ENCODE measurements at places on chromosomes 5 and 9. TPM values are rescaled to one million over a fixed set of nuclear protein-coding genes. Genes with fewer than 3 reads are reported as not detected.

PCDHGA4 gene
- total RNA-seq, result 2.4 TPM

ZNF366 gene
- total RNA-seq, result 0.72 TPM

GRCh38 chr5:37316027-37316426 lies 54.9 kb downstream of the NUP155 start:
- H3K27ac ChIP-seq, result no peak overlapping the region
- no peak for DNase-seq
- no peaks in the 10 kb centered on the region for H3K36me3 ChIP-seq

GRCh38 chr5:117245130-117245529 lies 670.5 kb upstream of the SEMA6A start:
- DNase-seq, result no peak
- no peaks in the 10 kb centered on the region for H3K36me3 ChIP-seq
- H3K4me3 ChIP-seq, result no peak overlapping the region

DNA sequence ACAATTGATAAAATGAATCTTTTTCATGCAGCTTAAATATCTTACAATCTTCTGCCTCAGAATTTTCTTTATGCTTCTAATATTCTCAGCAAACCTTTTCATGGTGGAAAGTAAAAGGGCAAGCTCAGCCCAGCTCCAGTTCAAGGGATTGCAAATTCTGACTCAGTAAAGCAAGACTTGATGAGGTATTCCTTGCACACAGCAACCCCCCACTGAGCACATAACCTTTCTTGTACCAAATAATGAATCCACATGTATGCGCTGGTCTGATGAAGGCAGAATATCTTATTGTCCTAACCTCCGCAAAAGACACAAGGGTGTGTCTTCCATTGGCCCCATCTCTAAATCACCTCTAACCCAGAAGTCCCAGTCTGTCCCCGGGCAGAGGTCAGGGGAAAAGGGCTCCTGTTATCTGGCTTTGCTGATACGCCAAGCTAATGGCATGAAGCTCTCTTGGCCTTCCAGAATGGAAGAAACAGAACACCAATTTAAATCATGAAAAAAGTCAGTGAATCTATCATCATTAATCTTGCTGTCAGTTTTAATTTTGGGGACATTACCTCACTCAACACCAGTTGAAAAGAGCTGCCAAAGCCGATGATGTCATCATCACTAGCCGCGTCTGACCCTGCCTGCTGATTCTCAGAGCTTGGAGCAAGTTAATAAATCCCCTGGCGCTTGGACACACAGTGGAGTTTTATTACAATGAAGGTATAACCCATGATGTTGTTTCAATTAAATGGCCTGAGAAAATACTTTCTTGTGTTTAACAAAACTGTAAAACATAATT lies 592.5 kb upstream of the CLINT1 start:
- no peaks in the 10 kb centered on the region for H3K36me3 ChIP-seq
- no peaks in the 10 kb centered on the region for H3K4me1 ChIP-seq
- H3K4me3 ChIP-seq, result no peak overlapping the region

DNA sequence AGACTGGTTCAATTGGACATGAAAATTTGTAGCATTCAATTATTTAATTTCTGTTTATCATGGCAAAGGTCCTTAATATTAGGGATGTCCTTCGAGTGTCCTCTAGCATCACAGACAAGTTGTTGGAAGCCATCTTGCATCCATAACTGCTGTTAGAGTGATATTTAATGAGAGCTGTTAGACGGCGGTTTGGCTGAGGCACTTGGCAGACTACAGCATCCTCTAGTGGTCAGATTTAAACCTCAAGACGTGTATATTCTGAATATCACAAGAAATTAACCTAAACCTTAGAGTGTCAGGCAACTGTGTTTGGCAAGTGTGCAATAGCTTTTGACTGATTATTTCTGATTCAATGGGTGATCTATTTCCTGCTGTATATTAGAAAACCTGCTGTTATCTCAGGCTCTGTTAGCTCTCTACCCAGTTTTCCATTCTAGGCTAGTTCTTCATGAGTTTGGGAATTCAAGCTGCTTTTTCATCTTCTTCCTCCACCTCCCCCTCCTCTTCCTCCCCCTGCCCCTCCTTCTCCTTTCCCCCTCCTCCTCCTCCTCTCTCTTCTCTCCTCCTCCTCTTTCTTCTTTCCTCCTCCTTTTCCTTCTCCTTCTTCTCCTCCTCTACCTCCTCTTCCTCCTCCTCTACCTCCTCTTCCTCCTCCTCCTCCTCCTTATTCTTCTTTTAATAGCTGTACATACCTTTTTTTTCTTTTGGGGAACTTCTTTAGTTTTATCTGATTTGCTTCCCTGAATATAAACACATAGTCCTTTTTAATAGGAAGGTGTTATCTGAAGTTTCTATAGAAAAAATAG lies 8.6 kb downstream of the SPINK1 start:
- no peak overlapping the region for H3K4me3 ChIP-seq
- peaks cover 36% of the 10 kb centered on the region for H3K36me3 ChIP-seq
- H3K4me1 ChIP-seq, result no peaks in the 10 kb centered on the region
- no peaks in the 10 kb centered on the region for H3K27me3 ChIP-seq

TERT gene
- 0.25 TPM for total RNA-seq

DNA sequence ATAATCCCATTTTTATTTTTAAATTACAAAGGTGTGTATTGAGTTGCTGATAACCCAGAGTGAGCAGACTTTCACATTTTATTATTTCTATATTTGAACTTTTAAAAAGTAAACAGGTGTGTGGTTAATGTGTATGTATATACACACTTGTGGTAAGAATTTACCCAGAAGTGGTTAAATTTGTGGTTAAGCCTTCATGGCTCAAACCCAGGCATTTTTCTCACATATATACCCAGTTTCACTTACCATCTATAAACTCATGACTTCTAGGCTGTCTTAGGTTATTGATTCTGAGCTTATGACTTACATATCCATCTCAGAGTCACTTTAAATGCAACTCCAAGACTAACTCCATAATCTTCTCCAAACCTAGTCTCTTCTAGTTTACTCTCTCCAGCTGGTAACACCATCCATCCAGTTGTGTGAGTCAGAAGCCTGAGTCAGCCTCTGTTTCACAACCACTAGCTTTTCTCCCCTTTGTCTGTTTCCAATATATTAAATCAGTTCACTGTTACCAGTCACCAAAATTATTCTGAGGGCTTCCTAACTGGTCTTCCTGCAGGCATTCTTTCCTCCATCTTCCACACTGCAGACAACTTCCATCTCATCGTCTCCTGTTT lies 20.2 kb downstream of the ZBED3 start:
- no peaks in the 10 kb centered on the region for H3K36me3 ChIP-seq
- no peak for DNase-seq
- no peak overlapping the region for H3K4me3 ChIP-seq
- H3K27ac ChIP-seq, result no peak overlapping the region
- H3K27me3 ChIP-seq, result no peaks in the 10 kb centered on the region

PCDHA9 gene
- 0.55 TPM for total RNA-seq

DNA sequence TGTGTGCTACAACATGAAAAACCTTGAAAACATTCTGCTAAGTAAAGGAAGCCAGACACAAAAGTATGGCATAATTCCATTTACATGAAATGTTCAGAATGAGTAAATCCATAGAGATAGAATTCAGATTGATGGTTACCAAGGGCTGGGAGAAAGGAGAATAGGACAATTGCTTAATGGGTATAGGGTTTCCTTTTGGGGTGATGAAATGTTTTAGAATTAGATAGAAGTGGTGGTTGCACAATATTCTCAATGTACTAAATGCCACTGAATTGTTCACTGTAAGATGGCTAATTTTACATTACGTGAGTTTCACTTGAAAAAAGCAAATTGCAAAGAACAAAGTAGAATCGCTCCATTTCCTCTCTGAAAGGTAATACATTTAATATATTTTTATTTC lies 43.0 kb upstream of the GAS1 start:
- H3K27ac ChIP-seq, result no peak overlapping the region
- no peaks in the 10 kb centered on the region for H3K4me1 ChIP-seq
- H3K36me3 ChIP-seq, result no peaks in the 10 kb centered on the region
- H3K27me3 ChIP-seq, result no peaks in the 10 kb centered on the region
- no peak for DNase-seq
- H3K4me3 ChIP-seq, result no peak overlapping the region

DNA sequence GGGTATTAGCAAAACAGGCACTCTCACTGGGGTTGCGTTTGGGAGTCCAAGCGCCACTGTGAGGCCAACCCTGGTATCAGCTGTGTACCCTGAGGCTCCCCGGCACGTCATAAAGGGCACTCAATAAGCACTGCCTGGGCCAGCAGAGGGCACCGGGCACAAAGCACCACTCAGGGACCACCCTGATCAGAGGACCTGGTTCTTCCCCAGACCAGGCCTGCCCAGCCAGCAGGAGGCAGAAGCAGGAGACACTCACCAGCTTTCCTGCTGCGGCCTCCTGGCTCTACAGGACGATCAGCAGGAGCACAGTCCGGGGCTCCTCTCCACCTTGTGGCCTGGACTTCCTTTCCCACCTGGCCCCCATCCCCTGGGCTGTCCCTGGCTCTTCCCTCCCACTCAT lies 12.6 kb downstream of the MGAT1 start:
- no peaks in the 10 kb centered on the region for H3K27me3 ChIP-seq
- DNase-seq, result no peak
- peaks cover 18% of the 10 kb centered on the region for H3K4me1 ChIP-seq

GRCh38 chr5:113293975-113294310 lies 140.8 kb downstream of the TSSK1B start:
- H3K27ac ChIP-seq, result peak overlapping the region; percentile 77
- H3K4me1 ChIP-seq, result no peaks in the 10 kb centered on the region
- peak overlapping the region; percentile 60 for H3K4me3 ChIP-seq
- no peak for DNase-seq
- H3K36me3 ChIP-seq, result no peaks in the 10 kb centered on the region

DNA sequence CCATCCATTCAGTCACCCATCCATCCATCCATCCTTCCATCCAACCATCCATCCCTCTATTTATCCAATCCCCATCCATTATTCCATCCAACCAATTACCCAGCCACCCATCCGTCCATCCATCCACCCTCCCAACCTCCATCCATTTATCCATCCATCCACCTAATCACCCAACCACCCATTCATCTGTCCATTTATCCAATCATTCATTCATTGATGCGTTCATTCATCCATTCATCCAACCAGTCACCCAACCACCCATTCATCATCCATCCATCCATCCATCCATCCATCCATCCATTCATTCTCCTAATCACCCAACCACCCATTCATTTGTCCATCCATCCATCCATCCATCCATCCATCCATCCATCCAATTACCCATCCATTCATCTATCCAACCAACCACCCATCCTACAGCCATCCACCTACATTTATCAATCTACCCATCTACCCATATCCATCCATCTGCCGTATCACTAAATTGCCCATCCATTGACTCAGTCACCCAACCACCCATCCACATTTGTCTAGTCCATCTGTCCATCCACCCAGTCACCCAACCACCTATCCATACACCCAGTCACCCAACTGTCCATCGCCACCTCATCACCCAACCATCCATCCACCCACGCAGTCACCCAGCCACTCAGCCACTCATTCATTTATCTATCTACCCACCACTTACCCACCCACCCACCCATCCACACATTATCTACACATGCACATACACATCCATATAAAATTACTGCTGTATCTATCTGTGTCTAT lies 165.4 kb downstream of the TRIO start:
- H3K4me1 ChIP-seq, result peaks cover 13% of the 10 kb centered on the region
- no peak for DNase-seq
- peaks cover 6% of the 10 kb centered on the region for H3K36me3 ChIP-seq
- no peaks in the 10 kb centered on the region for H3K27me3 ChIP-seq

DNA sequence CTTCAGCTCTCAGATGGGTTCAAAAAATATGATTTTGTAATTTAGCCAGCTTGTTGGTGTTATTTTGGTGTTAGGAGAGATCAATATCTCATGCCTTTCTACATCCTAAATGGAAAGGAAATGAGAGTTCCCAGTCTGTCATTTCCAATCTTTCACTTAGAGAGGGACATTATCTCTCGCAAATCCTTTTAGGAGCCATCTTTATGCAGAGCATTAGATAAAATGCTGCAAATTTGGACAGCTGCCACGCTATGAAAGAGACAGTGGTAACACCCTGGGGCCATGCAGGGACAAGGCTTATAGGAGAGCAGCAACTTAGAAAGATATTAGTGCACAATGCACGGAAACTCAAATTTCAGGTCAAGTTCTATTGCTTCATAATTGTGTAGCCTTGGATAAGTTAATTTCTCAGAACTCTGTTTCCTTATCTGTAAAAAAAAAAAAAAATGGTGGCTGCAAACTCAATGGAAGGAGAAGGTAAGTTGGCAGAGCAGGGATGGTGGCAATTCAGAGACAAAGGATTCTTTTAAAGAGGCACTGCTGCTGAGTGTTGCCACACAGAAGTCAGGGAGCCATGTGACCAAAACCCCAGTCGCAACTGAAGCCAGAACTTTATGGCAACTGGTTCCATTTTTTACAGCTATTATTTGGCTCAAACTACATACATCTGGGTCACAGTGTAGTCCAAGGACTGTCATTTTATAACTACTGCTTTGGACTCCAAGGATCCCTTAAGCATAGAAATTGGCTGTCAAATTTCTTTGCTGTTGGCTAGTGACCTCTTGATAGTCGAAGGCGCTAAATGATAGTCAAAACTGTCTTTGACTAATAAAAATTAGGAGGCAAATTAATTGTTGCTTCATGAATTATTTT lies 210.2 kb downstream of the FRMD3 start:
- H3K4me1 ChIP-seq, result peaks cover 13% of the 10 kb centered on the region
- no peak for DNase-seq
- no peak overlapping the region for H3K4me3 ChIP-seq
- no peaks in the 10 kb centered on the region for H3K36me3 ChIP-seq
- no peaks in the 10 kb centered on the region for H3K27me3 ChIP-seq

GHR gene
- 1.5 TPM for total RNA-seq

GRCh38 chr9:14315875-14316601 lies 2.1 kb upstream of the NFIB start:
- H3K27ac ChIP-seq, result peak overlapping the region; percentile 47
- peaks cover 28% of the 10 kb centered on the region for H3K4me1 ChIP-seq
- no peak for DNase-seq
- H3K4me3 ChIP-seq, result peak overlapping the region; percentile 33

- H3K4me3 ChIP-seq, result no peak overlapping the region
- DNase-seq, result no peak
- H3K4me1 ChIP-seq, result no peaks in the 10 kb centered on the region
- H3K27me3 ChIP-seq, result no peaks in the 10 kb centered on the region
Observed at GRCh38 chr9:118222375-118222774, 518.2 kb downstream of the TLR4 start.

CXCL14 gene
- total RNA-seq, result 19.6 TPM

IFNA21 gene
- not detected for total RNA-seq

- no peak overlapping the region for H3K4me3 ChIP-seq
- no peaks in the 10 kb centered on the region for H3K27me3 ChIP-seq
- H3K27ac ChIP-seq, result no peak overlapping the region
- peaks cover 16% of the 10 kb centered on the region for H3K4me1 ChIP-seq
- H3K36me3 ChIP-seq, result no peaks in the 10 kb centered on the region
Observed at GRCh38 chr9:93574091-93574899, 2.1 kb upstream of the PHF2 start.

AIF1L gene
- total RNA-seq, result 4.2 TPM

GRCh38 chr5:154751854-154752253 lies 3.3 kb upstream of the LARP1 start:
- H3K27me3 ChIP-seq, result no peaks in the 10 kb centered on the region
- no peak overlapping the region for H3K4me3 ChIP-seq
- H3K36me3 ChIP-seq, result no peaks in the 10 kb centered on the region
- peaks cover 17% of the 10 kb centered on the region for H3K4me1 ChIP-seq
- DNase-seq, result no peak

ENTR1 gene
- 13.8 TPM for total RNA-seq

GPR150 gene
- 0.61 TPM for total RNA-seq

IL13 gene
- total RNA-seq, result not detected

Measured in pancreas (tissue), 10 donors.